ENCODE measurements at places on chromosomes 12 and 14.

DNA sequence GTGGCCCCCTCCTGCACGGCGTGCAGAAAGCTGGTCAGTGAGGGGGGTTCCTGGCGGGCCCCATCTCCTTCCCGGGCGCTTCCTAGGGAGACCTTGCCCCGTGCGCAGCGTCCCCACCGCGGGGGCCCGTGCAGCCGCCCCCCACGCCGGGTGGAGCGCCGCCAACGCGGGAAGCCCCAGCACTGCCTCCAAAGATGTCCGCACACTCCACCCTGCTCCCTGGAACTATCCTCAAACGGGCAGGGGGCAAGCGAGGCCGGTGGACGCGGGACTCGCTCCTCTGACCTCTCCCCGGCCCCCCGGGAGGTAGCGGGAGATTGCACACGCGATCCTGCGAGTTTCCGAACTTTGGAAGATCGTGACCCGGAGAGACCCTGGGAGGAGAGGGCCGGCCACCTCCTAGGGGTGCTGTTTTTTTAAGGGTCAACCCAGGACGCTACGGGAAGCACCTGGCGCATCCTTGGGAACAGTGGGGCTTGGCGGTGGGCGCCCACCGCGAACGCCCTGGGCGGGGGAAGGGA lies 1.5 kb upstream of the FZD10 start:
- no peak for DNase-seq

DNA sequence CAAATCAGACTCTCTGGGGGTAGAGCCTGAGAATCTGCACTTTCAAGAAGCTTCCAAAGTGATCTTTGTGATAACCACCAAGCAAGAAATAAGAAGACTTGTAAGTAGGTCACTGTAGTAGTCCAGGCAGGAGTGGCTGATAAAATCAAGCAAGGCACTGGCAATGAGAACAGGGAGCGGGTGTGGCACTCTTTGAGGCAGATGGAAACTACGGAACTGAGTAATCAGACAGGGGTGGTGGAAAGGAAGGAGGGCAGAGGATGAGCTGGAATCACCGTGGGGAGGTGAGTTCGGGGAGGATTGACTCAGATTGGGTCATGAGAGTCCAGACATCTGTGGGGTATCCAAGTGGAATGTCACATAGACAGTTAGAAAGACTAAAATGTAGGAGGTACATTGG lies 44.4 kb upstream of the PLXNC1 start:
- DNase-seq, result no peak

DNA sequence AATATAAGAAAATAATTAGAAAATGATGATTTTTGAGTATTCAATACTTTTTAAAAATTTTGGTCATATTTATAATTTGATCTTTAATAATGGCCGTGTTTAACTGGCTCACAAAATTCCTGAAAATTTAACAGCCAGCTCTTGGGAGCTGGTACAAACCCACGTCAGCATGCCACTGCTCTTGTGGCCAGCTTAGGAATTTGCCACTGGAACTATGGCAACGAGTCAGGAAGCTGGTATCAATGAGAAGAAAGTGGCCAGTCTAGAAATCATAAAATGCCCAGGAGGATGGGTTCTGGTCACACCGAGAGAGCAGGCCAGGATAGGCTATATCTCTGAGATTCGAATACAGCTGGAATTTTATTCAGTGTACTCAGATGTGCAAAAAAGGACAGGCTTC lies 72.2 kb upstream of the PLEKHG3 start:
- no peak for DNase-seq

- DNase-seq, result no peak
These were observed 30.8 kb upstream of the EVL start for GRCh38 chr14:100034468-100034867.

- DNase-seq, result no peak
These were observed 183.6 kb downstream of the MED13L start for GRCh38 chr12:116093915-116094314.

GRCh38 chr12:10849425-10849878 lies at the start of gene PRR4:
TSS of gene PRR4 (minus strand) at chr12:10849475. CDS start at chr12:10849437, 38 bp downstream.
- no peak for DNase-seq

DNA sequence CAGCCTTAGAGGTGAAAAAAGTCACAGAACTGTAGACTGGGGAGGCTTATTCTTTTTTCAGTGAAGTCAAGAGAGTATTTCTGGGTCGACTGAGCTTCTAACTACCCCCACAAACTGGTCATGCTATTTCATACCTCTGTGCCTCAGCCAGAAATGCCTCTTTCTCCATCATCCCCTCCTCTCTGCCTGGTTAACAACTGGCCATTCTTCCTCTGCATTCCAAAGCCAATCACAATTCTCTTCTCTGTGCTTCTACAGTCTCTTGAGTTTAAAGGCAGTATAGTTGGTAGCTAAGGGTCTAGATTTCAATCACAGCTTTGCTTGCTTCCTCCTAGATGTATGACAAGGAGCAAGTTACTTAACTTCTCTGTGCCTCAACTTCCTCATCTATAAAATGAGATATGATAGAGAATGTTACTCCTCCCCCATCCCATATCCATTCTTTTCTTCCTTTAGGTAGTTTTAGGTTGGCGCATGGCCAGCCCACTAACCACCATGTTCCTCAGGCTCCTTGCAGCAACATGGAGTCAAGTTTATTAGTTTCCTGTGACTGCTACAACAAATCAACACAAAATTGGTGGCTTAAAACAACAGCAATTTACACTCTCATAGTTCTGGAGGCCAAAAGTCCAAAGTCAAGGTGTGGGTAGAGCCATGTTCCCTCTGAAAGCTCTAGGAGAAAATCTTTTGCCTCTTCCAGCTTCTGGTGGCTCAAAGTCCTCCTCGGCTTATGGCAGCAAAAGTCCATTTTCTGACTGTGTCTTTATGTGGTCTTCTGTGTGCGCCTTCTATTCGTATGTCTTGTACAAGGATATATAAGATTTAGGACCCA lies 62.5 kb downstream of the ITPR2 start:
- no peak for DNase-seq

DNA sequence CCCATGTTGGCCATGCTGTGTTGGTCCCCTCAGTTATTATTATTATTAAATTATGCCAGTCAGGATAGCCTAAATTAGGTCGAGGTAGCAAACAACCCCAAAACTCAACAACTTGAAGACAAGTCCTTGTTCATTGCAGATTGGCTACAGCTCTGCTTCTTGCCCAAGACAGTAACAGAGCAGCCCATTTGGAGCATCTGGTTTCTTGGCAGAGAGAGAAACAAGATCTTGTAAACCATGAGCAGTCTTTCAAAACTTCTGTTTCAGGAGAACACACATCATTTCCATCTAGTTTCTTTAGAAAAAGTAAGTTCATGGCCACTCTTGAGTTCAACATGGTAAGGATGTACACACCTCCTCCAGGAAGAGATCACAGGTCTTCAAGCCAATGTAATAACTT lies 52.3 kb downstream of the E2F7 start:
- DNase-seq, result no peak

- no peak for DNase-seq
These were observed 26.4 kb upstream of the FAM222A start for GRCh38 chr12:109687250-109687649.

DNA sequence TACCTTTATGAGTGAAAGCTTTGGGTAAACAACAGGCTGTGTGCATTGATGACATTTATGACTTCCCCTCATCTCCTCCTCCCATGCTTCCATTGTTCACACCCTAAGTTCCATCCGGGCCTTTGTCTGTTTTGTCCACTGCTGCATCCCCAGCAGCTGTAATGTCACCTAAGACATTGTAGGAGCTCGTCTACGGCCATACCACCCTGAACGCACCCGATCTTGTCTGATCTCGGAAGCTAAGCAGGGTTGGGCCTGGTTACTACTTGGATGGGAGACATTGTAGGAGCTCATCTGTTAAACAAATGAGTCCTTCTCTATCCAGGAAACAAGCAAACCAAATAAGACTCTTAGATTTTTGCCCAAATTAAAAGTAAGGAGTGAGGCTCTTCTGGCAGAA lies 40.4 kb upstream of the SYCP3 start:
- no peak for DNase-seq

- DNase-seq, result no peak
These were observed 36.1 kb upstream of the LRRK2 start for GRCh38 chr12:40188558-40189320.

- DNase-seq, result no peak
These were observed 162.6 kb downstream of the SLC15A4 start for GRCh38 chr12:128661226-128661569.

GRCh38 chr12:28998662-28999120 lies 150.4 kb upstream of the FAR2 start:
- no peak for DNase-seq

DNA sequence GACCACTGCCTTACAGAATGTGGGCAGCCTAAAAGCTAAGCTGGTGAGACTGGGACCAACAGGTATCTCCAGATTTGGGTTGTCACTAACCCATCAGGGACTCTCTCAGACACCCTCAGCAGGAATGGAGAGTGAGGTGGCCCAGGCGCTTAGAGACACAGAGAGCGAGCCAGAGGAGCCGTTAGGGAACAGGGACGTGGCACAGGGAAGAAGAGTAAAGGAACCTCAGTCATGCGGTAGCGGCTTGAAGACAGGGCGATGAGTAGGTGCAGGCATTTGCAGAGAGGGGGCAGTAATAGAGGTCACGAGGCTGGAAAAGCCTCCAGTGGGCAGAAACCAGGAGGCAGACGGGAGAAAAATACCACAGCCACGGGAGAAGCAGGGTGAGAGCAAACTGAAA lies 158.0 kb upstream of the CCND2 start:
- DNase-seq, result no peak
